ENCODE measurements at places on chromosomes 11 and 22.

DNA sequence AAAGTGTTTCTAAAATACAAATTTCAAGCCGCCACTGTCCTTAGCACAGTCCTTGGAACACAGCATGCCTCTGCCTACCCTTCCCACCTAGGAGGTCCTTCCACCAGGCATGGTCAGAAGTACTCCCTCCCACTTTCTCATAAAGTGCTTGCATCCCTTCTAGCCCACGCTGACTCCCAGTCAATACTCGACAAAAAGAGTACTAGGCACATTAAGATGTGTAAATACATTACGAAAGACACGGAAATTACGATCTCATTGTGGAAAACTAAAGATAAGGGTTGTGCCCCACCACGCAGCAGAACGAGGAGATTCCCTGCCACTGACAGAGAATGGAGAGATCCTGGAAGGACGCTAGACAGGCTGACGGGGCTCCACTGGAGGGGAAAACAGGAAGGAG is 13.5 kb downstream of the CHKA start:
- DNase-seq: no peak

DNA sequence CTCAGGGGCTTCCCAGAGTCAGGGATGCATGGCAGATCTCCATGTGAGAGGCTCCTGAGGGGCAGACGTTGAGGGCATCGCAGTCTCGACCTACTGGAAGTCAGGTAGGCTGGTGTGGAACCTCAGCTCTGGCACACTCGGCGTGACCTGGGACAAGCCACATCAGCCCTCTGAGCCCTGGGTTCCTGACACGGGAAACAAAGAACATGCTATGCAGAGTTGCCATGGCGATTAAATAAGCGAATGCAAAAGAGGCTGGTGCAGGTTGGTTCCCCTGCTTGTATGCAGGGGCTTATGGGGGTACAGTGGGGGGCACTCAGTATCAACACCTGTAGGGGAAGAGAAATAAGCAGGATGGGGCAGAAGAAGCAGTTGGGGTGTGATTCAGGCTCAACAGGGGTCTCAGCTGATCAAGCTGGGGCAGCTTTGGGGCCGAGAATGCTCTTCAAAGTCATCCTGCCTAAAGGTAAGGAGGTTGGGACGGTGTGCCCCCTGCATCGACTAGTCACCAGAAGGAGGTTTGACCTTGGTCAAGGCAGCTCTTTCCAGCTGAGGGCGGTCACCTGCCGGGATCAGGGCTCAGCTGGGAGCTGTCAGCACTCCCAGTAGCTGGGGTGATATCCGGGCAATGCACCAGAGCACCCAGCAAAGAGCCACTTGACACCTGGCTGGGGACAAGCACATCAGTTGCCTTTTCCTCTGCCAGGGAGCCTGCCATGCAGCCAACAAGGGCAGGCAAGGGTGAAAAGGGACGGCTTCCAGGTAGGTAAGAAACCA is 442.7 kb downstream of the MIAT start:
- DNase-seq: no peak

- no peak for DNase-seq
Observed at GRCh38 chr22:49712195-49712791, 115.4 kb downstream of the BRD1 start.

DNA sequence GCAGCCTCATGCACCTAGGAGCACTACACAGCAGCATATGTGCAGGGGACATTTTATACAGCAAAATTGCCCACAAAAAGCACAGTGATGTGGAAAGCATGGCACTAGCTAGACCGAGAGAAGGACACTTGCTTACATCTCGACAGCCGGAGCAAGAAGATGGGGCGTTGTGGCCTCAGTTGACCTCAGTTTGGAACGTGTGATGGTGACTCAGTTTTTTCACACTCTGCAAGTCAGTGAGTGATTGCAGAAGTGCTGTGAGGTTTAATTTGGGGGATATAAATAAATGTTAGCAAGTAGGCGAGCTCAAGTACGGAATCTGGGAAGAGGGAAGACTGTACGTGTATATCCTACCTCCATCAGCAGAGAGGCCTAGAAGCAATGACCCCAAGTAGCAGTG is 23.3 kb downstream of the LRP5 start:
- no peak for DNase-seq

- DNase-seq: no peak
Observed at GRCh38 chr11:14148653-14149273, 186.2 kb downstream of the SPON1 start.

GRCh38 chr11:128026596-128026995 is 560.8 kb downstream of the ETS1 start:
- peak; percentile 91 for DNase-seq

DNA sequence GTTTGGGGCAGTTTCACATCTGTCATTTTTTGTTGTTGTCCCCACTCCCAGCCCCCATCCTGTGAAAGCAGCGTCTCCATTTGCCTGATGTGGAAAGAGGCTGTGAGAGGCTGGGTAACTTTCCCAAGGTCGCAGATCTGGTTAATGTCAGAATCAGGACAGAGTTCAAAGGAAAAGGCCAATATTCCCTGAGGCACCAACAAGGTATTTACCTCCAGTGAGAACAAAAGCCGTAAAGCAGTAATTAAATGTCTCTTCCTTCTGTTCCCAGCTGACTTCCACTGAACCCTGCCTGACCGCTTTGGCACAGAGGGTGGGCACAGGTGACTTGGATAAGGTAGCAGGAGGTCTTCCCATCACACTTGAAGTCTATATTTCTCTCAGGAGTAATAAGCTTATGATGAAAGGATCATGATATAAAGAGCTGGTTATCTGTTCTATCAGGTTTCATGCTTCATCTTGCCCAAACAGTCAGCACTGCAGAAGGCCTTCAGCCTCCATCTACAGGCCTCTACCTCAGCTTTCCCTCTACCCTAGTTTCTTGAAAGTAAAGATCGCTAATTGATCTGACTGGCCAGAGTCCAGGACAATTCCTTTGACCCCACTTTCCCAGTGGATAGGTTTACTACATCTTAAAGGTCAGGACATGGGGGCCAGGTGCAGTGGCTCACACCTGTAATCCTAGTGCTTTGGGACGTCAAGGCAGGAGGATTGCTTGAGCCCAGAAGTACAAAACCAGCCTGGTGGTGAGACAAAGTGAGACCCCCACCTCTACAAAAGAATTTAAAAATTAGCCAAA is 9.4 kb downstream of the C11orf91 start:
- DNase-seq: no peak

GRCh38 chr22:20062766-20063083 is 17.3 kb upstream of the DGCR8 start:
- DNase-seq: no peak

DNA sequence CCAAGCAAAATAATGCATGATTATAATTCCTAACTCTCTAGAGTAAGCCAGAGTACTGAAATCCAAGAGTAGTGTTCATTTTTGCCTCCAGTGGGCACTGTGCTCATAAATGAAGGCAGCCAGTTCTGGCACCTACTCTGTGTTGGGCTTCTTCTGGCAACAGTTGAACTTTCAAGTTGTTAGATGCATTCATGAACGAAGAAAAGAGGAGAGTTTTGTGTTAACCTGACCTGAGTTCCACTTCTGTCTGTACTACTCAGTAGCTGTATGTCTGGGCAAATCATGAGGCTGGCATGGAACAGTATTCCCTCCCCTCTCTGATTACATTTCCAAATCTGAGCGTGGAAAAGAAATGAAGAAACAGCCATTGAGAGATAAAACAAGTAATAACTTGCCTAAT is 20.3 kb upstream of the TENM4 start:
- no peak for DNase-seq

DNA sequence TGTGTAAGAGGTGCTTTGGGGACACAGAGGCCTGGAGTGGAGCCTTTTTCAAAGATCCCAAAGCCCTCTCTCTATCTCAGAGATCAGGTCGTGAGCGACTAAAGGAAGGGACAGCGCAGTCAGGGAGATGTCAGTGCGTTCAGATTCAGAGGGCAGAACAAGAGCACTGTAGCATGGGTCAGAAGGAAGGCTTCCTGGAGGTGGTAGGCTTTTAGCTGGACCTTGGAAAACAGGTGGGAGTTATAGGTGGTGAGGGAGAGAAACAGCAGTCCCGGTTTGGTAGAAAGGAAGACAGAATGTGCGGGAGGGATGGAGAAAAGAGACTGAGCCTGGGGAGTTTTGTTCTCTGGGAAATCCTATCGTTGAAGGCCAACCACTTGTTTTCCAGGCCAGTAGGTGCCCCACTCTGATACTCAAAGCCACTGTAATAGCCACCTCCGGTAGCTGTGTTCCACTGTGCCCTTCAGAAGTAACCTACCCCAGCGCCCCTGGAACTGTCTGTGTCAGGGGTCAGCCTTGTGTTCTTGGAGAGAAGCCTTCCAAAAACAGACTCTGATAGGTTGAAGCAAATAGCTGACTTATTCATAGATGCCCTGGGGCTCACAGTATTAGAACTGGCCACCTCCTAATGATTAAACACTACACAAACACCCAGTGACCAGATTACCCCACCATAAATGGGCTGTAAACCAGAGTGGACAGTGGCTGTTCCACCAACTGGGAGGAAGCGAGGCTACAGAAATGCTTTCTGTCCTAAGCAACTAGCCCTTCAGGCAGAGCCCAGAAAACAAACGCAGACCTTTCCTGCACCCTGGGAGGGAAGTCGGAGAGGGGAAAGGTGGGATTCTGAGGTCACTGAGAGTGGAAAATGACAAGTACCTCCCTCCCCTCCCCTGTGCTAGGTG is 157.7 kb downstream of the DBX1 start:
- no peak for DNase-seq

DNA sequence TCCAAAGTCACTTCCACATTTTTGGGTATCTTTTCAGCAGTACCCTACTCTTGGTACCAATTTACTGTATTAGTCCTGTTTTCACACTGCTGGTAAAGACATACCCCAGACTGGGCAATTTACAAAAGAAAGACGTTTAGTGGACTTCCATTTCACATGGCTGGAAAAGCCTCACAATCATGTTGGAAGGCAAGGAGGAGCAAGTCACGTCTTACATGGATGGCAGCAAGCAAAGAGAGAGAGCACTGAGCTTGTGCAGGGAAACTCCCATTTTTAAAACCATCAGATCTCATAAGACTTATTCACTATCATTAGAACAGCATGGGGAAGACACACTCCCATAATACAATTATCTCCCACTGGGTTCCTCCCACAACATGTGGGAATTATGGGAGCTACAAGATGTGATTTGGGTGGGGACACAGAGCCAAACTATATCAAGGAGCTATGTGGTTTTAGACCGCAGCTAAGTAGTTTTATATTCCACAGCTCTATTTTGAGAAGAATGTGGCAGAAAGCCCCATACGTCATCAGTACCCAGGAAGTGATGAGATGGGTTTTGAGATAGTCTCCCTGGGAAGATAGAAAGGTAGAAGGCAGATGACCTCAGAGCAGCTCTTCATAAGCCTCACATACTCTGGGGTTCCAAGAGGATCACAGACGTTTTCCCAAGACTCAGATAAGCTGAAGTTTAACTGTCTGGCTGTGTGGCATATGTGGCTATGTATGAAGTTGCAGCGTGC is 96.3 kb downstream of the APIP start:
- DNase-seq: no peak

DNA sequence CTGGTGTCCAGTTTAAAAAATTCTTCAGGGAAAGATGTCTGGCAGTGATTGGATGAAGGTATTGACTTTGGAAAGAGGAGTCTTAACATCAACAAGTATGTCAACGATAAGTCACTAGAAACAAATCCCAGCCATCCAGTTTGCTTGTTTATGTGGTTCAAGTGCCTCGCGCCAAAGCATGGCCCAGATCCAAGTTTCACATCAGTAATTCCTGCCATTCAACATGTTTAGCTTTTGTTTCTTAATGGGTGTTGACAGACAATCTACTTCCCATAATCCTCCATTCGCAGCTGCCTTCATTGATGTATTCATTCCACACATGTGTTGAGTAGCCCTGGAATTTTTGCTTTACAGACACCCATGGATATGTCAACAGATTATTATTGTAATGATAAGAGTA is 77.8 kb downstream of the UBASH3B start:
- peak; percentile 93 for DNase-seq

DNA sequence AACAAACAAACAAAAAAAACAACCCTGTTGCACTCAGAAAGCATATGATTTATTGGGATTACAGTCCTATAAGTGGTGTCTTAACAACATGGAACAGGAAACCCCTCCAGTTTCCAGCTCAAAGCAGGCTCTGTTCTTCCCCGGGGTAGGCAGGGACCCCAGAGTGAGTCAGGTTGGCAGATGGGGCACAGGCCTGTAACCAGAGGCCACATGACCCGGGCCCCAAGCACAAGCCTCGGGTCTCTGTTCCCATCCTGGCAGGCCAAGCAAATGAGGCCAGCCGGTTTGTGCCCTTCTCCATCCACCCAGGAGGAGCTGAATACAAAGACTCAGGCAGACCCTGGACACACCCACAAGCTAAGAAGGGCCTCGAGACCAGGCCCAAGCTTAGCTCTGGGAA is 75.8 kb downstream of the NAT10 start:
- no peak for DNase-seq

DNA sequence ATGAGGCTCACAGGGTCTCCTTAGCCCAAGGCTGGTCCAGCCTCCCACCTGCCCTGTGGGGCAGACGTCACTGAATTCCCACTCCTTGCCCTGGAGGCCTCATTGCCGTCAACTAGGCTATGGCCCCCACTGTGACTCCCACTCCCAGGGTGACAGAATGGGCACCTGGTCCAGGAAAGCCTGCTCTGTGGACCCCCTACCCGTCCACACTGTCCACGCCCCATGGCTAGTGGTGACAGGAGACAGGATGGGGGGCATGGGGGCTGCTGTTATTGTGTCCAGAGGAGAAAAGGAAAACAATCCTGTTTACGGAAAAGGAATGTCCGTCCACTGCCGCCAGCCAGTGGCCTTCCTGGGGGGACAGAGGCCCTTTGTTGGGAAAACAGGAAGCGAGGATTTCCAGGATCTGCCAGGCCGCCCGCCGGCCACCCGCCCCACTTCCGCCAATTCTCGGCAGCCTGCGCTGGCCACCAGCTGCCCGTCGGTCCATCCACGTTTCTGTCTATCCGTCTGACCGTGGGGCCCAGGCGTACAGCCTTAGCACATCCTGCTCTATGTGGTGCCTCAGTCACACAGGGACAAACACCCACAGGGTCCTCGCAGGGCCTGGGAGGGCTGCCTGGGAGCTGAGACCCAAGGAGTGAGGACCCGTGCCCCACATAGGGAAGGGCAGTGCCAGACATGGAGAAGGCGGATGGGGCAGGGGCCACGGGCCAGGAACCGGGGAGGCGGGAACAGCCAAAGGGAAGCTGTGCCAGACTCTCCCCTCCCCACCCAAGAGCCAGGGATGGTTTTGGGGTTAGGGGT is 19.5 kb downstream of the CRELD2 start:
- DNase-seq: no peak

DNA sequence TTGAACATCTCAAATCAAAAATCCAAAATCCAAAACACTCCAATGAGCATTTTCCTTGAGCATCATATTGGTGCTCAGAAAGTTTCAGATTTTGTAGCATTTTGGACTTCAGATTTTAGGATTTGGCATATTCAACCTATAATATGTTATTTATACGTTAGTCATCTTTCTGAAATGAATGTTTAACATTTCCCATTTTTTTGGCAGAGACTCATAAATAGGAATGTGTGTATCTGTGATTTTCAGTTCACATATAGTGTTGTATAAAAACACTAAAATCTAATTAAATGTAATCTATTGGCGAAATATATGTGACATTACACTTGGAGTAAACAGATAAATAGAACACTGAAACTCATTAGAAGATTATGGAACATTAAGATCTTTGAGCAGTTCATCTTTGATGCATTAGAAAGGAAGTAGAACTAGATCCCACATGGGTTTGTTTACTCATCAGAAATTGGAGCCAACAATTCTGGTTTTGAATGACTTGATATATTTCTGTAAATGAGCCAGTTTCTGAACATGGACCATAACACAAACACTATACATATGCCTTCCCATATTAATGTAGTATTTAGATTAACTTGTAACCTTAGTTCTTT is 153.1 kb downstream of the UVRAG start:
- DNase-seq: no peak
